Effector memory CD4-positive, alpha-beta T cell (primary cell): ENCODE measurements at places on chromosomes 5 and 9.

DNA sequence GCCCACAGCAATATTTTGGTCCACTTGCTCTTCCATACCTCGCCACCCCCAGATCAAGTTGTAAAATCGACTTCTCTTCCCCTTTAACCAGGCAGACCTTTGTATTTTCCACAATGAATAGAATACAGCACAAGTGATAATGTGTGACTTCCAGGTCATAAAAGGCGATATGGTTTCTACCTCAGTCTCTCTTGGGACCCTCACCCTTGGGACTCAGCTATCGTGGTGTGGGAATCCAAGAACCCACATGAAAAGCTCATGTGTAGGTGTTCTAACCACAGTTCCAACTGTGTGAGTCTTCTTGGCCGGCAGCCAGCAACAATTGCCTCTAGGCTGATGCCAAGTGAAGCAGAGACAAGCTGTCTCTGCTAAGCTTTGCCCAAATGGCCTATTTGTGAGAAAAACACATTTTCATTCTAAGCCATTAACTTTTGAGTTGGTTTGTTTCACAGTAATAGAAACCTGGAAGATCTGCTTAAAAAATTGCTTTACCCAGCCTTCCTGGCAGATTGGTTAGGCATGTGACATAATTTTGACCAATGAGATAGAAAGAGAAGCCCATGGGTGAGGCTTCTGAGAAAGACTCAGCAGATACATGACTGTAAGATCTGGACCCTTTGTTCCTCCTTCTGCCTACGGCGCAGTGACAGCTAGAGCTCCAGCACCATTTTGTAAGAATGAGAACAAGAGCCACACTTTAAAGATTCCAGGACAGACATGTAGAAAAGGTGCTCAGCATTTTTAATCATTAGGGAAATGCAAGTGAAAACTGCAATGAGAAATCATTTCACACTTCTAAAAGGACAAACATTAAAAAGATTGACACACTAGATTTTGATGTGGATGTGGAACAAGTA, 18.3 kb upstream of the MLLT3 start:
- peak; percentile 60 for DNase-seq

DNA sequence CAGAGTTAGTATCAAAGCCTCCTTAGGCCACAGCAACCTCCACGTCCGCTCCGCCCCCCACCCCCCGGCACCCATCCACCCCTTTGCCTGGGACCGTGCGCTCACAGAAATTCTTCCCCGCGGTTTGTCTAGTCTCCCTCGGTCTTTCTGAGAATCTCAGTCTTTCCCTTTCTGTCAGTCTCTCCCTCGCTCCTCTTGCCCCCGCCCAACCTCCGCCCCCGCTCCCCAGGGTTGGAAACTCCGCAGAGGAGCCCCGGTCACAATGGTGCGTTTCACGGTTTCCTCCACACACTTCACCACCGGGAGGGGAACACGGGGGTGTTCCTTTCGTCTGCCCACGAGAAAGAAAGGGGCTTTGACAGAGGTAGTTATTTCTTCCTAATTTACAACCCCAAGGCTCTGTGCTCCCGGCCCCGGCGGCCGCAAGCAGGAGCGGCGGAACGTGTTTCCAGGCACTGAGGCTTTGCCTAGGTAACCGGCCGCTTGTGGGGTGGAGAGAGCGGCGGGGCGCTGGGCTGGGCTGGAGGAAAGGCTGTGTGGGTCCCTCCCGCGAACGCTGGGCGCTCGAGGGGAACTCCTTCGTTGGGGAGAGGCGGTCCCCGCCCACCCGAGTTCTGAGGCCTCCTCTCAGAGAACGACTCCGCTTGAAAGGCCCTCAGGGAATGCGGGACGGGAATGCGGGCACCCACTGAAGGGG, 2.1 kb downstream of the NR4A3 start:
- DNase-seq, result peak; percentile 47

GRCh38 chr9:84139296-84140070, 158.9 kb downstream of the RMI1 start:
- DNase-seq, result no peak

DNA sequence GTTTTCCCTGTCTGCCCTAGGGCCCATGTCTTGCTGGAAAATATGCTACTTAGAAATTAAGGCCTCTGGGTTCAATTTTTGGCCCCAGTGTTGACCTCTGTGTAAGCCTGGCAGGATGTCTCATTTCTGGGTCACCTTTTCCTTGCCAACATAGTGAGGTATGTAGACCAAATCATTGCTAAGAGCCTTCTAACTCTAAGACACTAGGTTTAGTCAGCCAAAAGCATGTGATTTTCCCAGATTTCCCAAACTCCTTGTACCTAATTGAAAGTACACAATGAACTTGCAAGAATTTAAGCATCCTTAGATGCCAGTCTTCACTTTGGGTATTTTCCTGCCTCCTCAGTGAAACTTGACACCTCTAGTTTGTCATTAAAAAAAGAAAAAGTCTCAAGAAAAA, 77.0 kb downstream of the GALNT10 start:
- no peak for DNase-seq

GRCh38 chr9:106835840-106836239, 27.1 kb upstream of the ZNF462 start:
- DNase-seq, result no peak

GRCh38 chr5:62312036-62312435, 6.0 kb downstream of the KIF2A start:
- no peak for DNase-seq

GRCh38 chr9:83012168-83012921, 50.6 kb downstream of the RASEF start:
- DNase-seq, result no peak

GRCh38 chr9:126123927-126124326, 202.7 kb upstream of the MVB12B start:
- DNase-seq, result no peak

DNA sequence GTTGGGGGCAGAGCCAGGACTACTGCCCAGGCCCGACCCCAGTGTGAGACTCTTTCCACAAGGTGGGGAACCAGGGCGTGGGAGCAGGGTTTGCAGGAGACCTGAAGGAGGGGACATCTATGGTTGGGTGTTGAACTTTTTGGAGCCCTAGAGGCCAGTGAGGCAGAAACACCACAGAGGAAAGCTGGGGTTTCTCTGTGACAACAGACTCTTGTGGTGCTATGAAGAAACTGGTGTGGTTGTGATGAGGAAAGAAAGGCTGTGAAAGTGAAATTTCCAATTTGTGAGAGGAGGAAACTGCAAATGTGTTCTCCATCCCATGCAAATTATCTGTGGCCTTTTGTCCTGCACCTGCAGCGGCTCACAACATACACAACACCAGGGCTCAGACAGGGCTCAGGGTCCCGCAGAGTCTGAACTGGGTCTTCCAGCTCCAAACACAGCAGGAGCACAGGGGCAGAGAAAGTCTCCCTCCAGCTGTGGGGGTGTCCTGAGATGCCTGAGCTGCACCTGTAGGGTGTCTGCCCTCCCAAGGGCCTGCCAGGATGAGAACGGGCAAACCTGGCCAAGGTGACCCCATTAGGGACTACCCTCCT, 51.4 kb upstream of the GRHPR start:
- no peak for DNase-seq

GRCh38 chr9:100222674-100223073, 123.6 kb downstream of the INVS start:
- no peak for DNase-seq

DNA sequence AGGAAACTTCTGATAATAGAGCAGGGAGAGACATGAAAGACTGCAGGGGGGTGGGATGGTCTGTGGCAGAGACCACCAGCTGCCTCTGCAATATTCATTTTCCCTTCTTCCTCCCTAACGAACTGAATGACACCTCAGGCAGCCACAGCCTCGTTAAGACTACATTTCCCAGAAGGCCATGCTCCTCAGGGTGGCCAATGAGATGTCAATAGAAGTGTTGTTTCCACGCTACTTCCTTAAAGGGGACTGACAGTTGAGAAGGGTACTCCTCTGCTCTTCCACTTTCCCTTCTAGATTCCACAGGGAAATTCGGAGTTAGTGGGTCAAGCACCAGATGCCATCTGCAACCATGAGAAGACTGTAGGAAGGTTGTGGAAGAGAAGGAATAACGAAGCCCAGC, 52.0 kb upstream of the DAPK1 start:
- no peak for DNase-seq

DNA sequence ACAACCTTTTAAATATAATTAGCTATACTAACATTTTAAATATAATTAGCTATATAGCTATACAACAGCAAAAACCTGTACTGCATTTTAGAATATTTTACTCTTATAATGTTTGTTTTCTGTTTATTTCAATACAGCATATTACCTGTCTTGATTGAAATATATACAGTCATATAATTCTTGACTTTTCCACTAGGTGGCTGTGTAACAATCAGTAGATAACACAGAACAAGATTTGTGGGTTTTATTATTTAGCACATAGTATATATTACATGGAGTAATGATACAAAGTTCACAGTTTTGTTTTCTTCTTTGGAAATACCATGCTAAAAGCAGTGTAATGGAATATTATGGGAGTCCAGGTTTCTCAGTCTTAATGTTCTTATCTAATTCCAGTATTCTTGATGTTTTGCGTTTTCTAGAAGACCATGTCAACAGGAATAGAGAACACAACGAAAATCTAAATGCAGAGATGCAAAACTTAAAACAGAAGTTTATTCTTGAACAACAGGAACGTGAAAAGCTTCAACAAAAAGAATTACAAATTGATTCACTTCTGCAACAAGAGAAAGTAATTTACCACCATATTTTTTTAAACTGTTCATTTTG, 13.3 kb downstream of the HMMR start:
- no peak for DNase-seq

DNA sequence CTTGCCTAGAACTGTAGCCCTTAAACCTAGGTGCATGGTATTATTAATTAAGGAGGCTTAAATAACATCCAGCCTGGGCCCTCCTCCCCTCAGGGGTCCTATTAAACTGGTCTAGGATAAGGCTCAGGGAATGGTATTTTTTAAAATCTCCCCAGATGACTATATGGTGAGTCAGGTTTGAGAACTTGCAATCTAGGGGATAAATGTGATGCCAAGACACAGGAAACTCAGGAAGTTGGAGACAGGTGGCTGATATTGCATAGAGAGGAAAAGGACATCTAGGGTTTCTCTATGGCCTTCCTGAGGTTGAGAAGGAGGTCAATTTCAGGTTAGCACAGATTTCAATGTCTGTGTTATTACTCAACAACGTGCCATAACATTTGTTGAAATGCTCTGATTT, 581.0 kb downstream of the TLE1 start:
- no peak for DNase-seq

- DNase-seq, result no peak
These were observed 117.7 kb downstream of the TARS1 start for GRCh38 chr5:33558489-33558888.

DNA sequence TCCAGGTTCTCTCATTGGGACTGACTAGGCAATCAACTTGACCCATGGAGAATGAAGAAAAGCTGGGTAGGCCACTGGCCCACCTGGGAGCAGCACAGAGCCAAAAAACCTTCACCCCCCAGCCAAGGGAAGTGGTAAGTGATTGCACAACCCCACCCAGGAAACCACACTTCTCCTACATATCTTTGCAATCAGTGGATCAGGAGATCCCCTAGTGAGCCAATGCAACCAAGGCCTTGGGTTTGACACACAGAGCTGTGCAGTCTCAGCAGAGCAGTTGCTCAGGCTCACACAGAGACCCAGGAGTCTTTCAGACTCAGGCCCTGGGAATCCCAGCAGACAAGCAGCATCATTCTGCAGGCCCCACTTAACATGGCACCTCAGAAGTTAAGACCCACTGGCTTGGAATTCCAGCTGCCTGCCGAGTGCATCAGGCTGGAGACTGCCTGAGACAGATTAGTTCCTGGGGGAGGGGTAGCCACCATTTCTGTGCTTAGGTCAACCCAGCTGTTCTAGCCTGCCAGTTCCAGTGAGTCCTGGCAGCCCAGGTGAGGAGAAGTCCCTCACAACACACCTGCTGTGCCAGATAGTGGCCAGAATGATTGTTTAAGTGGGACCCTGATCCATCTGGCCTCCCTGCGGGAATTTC, 136.4 kb downstream of the SAXO1 start:
- no peak for DNase-seq

- DNase-seq, result no peak
These were observed 52.2 kb upstream of the KCNMB1 start for GRCh38 chr5:170441393-170441784.

DNA sequence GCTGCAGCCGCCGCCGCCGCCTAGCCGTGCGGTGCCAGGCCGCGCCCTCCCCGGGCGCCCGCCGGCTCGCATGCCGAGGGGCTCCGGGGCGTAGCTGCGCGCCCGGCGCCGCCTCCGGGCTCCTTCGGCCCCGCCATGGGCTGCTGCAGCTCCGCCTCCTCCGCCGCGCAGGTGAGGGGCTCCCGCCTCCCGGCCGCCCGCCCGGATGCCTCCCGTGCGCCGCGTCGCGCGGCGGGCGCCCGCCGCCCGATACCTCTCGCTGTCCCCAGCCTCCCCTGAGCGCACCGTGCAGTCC, 230 bp downstream of the SLC44A1 start:
- DNase-seq, result no peak

- DNase-seq, result no peak
These were observed 7.9 kb upstream of the NR4A3 start for GRCh38 chr9:99813739-99814138.

DNA sequence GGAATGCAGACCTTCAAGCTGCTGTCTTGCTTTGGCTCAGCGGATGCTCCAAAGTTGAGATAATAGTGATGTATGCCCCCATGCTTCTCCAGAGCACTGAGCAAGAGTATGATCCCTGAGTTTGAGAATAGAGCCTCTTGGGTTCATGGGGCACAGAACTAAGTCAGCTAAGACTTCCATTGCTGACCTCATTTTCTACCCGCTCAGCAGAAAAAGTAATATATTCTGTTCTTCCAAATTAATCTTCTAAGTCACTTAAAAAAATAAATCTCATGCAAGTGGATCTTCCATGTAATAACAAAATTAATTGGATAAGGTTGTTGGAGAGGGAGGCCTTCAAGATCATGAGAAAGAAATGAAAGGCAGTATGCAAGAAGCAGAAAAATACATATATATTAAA, 483.9 kb downstream of the DNAH5 start:
- no peak for DNase-seq

- DNase-seq, result no peak
These were observed 110.4 kb upstream of the EPB41L4A start for GRCh38 chr5:112529525-112529924.

GRCh38 chr5:180098526-180098925, 27.0 kb upstream of the RNF130 start:
- no peak for DNase-seq

DNA sequence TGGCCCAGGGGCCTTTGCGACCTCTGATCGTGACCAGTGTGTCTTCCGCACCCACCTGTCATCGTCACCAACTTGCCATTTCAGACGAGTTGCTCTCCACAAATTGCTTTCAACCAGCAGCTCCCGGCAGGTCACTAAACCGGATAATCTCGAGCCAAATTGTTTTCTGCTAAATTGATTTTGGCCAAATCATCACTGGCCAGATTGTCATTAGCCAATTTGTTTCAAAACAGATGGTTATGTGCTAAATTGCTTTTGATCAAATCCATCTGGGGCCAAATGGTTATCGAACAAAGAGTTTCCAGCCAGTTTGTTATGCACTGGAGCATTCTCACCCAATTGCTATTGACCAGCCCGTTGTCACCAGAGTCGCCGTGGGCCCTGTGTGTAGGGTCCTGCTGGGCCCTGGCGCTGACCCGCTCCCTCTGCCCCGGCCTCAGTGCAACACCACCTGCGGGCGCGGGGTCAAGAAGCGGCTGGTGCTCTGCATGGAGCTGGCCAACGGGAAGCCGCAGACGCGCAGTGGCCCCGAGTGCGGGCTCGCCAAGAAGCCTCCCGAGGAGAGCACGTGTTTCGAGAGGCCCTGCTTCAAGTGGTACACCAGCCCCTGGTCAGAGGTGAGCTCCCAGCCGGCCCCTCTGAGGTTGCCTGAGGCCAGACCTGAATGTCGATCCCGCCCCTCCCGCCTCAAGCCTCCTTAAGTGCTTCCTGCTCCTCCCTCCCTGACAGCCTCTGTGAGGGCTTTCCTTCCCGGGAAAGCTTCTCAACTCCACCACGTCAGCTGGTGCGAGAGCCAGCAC, 35.6 kb downstream of the ADAMTSL2 start:
- no peak for DNase-seq

GRCh38 chr5:42461507-42461906, 38.3 kb downstream of the GHR start:
- DNase-seq, result no peak
